ENCODE measurements at places on chromosomes 5 and 9. TPM values are rescaled to one million over a fixed set of nuclear protein-coding genes. Genes with fewer than 3 reads are reported as not detected.

The GPR21 gene
- total RNA-seq: not detected

The SOX30 gene
- total RNA-seq: 0.12 TPM

The IFNK gene
- total RNA-seq: not detected

The TRPM3 gene
- 1.9 TPM for total RNA-seq

The GRXCR2 gene
- not detected for total RNA-seq

The SPINK7 gene
- not detected for total RNA-seq

The SPATA31E1 gene
- not detected for total RNA-seq

The NTRK2 gene
- total RNA-seq: 16.1 TPM

The SLU7 gene
- 53.0 TPM for total RNA-seq

The PRDM9 gene
- not detected for total RNA-seq

DNA sequence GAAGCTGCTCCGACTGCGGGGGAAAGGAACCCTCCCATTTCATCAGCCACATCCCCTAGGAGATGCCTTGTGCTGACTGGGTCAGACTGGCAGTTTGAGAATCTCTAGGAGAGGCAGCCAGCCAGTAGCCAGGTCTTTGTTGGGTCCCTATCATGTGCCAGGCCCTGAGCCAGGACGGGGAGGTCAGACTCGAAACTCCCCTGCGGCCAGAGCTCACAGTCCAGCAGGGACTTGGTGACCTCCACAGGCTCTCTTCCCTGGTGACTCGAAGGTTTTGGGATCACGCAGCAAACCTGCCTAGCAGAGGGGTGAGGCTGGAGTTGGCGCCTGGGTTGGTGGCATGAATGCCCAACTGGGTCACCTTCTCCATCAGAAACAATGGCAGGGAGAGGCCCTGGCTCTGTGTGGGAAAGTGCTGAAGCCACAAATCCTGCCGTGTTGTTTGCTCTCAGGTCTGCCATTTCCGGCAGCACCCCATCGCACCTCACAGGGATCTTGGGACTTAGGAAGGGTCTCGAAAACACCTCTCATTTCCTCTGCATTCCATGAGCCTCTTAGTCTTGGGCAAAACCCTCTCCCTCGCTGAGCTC is 14.4 kb upstream of the ORM1 start:
- DNase-seq: no peak

DNA sequence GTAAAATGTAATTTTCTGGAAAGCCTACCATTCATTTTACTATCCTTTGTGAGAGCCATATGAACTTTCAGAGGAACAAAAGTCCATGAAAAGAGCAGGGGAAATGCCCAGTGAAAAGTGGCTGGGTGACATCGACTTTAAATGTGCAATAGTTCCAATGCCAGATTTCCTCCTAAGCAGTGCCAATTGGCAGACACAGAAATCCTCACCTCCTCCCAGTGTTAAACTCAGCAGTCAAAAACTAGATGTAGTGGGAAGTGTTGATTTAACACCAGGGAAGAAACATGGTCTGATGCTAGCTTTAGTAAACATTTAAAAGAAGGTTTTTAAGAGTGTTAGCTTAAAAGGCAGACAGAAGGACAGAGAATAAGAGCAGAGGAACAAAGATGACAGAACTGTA is 2055.2 kb downstream of the MAT2B start:
- DNase-seq: no peak

DNA sequence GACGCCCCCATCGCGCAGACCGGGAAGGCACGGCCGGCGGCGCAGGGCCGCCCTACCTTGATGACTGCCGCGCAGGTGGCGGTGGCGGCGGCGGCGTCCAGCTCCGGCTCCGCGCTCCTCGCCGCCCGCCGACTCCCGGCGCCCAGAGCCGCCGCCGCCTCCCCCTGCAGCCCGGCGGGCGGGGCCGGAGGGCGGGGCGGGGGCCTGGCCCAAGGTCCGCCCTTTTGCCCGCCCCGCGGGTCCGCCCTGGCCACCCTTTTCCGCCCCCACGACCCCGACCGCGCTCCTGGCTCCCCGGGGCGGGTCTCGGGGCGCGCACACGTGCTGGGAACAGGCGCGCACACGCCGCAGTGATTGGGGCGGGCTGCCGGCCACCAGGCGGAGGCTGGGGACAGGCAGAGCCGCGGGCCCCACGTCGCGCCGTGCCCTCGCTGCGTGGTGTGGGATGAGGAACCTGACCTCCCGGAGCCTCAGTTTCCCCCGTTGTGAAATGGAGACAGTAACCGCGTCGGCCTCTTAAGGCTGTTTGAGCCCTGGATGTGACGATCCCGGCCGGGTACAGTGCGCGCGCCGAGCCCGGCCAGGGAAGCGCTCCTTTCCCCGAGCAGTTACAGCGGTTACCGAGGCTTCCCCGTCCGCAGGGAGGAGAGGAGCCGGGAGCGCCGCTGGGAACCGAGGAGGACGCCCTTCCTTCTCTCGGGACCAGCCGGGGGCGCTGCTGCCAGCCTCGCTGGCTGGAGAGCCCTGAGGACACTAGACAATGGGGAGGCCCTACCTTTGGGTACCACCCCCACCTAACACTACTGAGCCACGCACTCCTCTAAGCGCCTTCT is at the start of gene CORO2A:
TSS of gene CORO2A (minus strand) at position 135 of the 833 bp plus-strand sequence. CDS start 34,977 bp downstream, outside the sequence.
- no peak for DNase-seq

DNA sequence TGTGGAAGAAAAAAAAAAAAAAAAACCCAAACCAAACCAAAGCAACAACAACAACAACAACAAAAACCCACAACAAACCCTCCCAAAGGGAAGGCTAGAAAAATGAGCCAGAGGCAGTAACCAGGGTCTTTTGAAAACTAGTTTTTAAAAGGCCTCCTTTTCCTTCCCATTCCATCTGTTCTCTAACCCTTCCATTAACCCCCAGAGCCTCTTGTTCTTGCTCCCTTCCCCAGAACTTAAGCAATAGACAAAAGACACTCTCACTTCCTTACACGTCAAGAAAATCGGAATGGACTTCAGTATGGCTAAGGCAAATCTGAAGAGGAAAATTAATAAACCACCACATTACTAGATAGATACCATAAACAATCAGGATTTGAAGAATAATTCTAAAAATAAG is 292.8 kb downstream of the ARL15 start:
- DNase-seq: no peak

DNA sequence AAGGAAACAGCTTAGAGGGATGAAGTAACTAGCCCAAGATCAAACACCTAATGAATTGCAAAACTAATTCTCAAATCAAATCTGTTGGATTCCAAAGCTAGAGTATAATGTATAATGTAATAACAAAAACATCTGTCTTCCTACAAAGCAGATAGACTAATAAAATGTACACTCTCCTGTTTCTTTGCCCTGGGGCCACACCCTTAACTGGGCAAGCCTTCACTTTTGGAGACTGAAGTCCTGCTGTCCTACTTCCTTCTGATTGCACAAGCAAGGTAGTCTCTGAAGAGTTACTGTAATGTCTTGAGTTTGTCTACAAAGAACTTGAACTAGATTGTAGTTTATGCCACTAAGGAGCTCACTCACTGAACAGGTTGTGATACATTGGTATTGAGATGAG is 2.5 kb downstream of the TTC1 start:
- DNase-seq: no peak

DNA sequence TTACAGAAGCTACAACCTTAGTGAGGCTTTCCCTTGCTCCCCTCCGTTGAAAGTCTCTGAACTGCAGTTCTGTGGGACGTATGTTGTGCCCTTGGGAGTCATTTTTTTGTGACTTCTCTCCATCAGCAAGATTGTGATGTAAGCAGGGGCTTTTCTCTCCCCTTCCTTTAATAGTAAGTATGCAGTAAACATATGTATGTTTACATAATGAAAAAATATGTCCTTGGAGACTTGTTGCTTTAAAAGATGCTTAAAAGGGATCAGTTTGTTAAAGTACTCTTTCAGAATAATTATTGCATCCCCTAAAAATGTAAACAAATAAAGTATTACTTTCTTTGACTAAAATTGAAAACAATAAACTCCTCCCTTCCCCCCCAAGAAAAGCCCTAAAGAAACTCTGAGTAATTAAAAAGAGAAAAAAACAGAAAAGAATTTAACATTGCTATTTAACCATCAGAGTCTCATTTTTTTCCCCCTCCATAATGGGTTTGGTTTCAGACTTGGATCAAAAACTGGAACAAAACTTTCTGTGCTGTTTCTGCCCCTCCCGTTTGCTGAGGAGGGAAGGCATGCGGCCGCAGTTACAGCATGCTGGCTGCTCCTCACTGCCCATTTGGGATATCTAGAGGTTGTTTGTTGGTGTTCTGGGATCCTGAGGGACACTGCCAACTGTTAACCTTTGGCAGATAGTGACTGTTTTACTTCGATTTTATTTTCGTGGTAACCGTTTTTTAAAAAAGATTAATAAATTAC is 40.2 kb downstream of the TRIO start:
- DNase-seq: no peak

DNA sequence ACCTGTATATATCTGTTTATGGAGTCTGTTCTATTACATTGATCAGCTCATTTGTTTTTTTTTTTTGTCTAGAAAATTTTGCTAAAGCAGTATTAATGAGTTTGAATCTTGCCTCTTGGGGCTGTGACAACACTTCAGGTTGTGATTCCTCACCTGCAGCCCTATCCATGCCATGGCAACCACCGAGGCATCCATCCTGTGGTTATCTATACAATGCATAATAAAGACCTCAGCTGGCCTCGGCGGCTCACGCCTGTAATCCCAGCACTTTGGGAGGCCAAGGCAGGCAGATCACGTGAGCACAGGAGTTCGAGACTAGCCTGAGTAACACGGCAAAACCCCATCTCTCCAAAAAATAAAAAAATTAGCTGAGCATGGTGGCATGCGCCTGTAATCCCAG is 28.1 kb upstream of the PDCD1LG2 start:
- no peak for DNase-seq

DNA sequence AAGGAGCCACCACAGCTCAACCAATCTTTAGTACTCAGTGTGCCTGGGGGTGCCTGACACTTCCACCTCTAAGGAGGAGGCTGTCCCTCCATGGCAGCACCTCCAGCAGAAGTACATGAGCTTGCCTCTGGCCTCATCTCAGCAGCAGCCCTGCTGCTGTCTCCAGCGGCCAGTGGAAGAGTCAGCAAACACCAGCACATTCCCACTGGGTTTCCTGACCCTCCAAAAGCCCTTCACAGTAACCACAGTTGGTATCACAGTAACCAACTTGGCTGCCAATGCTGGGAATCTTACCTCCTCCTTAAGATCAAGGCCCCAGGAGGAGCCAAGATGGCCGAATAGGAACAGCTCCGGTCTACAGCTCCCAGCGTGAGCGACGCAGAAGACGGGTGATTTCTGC is 29.4 kb downstream of the FSTL4 start:
- no peak for DNase-seq

- DNase-seq: no peak
Measured at GRCh38 chr5:136064510-136064909, 35.7 kb downstream of the TGFBI start.

DNA sequence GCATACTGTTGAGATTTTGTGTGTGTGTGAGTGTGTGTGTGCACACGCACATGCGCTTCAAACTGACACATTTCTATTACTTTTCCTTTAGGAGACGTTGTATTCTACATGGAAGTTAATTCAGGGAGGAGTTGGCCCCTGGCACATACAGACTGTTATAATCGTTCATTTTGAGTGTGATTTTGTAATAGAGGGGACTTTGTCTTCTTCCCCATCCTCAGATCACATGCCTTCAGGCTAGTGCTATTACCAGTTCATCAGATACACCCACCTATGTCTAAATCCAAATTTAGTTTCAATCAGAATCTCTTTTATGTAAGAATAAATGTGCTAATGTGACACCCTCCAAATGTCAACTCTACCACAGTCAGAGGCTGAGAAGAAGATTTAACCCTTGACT is 90.2 kb downstream of the FBXO4 start:
- no peak for DNase-seq

DNA sequence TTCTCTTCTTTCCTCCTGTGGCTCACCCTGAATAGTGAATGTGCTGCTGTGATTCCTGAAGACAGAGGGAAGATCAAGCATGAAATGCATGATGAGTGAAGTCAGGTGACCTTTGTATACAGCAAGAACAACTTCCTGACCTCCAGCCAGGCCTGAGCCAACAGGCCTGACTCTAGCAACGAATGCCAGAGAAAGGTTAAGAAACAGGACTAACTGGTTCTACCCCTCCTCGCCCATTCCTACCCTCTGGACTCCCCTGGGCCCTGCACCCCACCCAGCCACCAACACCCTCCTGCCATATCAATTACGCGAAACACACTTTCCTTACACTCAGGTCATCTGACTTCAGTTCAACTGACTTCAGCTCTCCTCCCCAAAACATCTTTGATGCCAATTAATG is 4.9 kb downstream of the SUSD1 start:
- no peak for DNase-seq

DNA sequence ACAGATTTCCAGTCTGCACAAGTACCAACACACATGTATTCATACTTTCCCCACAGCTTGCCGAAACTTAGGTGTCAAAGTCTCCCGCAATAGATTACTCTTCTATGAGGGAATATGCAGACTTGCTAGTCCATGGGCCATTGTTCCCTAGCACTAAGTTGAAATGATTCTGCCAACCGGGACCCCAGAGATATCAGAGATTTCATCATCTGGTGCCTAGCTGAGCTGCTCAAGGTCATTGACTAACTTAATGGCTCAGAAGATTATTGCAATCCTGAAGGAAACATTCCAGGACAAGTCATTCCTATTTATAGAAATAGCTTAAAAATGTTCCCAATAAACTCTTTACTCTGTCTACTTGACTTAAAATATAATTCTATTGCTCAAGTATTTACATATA is 202.6 kb downstream of the PIK3R1 start:
- DNase-seq: no peak

GRCh38 chr5:81855591-81855990 is 104.7 kb upstream of the SSBP2 start:
- DNase-seq: no peak

- no peak for DNase-seq
Measured at GRCh38 chr5:68285851-68286611, 70.5 kb downstream of the PIK3R1 start.

- DNase-seq: no peak
Measured at GRCh38 chr5:109805472-109805871, 115.7 kb downstream of the MAN2A1 start.

- no peak for DNase-seq
Measured at GRCh38 chr9:4970970-4971641, 14.0 kb upstream of the JAK2 start.

- no peak for DNase-seq
Measured at GRCh38 chr9:98795295-98795955, 930 bp downstream of the ANKS6 start.

- peak; percentile 35 for DNase-seq
Measured at GRCh38 chr5:32709750-32710549, 1.2 kb upstream of the NPR3 start.

GRCh38 chr5:106363578-106363977 is 1307.2 kb downstream of the EFNA5 start:
- no peak for DNase-seq

GRCh38 chr5:173323106-173323798 is 5.0 kb downstream of the STC2 start:
- no peak for DNase-seq

- no peak for DNase-seq
Measured at GRCh38 chr5:96288845-96289185, 144.2 kb downstream of the PCSK1 start.

DNA sequence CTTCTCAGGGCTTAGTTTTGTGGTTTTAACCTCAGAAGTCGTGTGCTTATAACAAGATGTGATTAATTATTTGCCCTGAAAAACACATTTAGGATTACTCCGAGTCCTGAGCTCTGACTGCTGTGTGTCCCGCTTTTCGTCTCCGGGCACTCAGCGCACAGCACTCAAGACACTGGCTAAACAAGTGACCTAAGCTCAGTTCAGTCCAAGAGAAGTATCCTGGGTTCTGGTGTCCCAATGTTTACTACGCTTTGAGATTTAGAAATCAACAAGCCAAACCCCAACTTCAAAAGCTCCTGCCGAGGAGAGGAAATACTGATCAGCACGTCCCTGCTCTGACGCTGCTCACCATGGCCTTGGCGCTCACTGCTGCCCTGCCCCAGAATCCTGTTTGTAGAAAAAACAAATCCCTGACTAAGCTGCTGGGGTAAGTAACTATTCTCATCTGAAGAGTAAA is 53.2 kb downstream of the IPPK start:
- no peak for DNase-seq
